ENCODE measurements at places on chromosomes 2 and 18.
A peak's percentile ranks its signal among the peaks of the same experiment; 100 is the strongest.

GRCh38 chr2:11768946-11769345 lies 22.5 kb downstream of the LPIN1 start:
- no peak for DNase-seq

- DNase-seq, result no peak
These were observed 27.7 kb upstream of the LYPD1 start for GRCh38 chr2:132697556-132698205.

DNA sequence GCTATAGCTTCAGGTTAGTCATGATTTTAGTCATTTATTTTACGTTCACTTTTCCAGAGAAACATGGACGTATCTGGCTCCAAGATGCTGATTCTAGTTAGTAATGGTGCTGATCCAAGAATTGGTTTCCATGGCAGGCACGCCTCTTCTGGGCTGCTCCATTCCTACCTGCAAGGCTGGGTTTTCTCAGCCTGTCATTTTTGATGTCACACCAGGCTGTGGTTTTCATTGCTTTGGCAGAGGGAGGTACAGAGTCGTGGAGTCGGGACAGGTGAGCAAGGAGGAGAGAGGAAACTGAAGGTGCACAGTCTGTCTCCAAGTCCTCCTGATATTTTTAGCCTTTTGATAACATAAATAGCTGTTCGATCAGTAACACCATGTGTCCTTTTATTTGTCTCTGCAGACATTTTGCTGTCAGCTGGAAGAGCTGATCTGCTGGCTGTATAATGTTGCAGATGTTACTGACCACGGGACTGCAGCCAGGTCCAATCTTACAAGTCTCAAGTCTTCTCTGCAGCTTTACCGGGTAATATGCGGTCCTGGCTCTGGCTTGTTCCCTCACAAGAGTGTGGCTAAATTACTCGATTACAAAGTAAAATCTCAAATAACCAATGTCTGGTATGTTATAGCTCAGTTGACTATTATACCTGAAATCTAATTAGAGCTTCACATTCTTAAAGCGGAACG lies 17.8 kb downstream of the CEP68 start:
- DNase-seq, result no peak

DNA sequence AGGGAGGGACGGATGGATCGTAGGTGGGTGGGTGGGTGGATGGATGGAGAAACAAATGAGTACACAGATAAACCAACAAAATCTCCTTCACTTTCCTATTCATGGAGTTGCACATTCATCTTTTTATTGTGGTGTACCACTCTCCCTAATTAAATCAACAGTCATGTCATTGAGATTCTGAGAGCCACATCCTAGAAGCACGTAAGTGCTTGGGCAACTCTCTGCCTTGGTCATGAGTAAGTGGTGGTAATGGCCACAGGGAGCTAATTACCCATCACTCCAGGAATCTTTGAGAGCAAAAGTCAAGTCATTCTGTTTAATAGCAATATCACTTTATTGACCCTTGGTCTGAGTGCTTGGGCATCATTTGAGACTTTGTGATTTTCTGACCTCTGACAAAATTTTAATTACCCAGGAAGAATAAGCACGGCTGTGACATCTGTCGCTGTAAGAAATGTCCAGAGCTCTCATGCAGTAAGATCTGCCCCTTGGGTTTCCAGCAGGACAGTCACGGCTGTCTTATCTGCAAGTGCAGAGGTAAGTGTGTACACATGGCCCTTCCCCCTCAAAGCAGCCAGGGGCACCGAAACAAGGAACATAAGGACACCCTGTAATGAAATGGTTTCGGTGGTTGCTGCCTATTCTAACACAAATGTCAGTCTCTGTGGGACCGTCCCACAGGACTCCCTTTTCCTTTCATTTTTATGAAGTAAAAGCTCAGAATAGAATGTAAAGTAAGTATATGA lies 85.9 kb downstream of the FEZ2 start:
- DNase-seq, result no peak

DNA sequence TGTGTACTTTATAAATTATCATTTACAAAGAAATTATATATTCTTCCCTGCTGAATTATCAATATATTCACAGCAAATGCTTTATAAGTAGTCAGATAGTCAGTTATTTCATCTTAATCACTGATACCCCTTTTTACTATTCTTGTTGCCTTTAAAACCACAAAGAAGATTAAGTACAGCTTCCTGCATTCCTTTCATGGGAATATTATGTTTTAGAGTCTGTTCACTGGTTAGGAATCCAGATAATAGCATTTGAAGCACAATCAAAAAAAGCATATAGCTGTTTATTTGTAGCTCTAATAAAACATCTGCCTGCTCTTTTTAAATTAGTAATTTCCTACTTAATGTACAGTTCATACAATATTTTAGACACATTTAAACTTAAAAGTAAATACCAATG lies 508.9 kb downstream of the FBXO15 start:
- DNase-seq, result no peak

DNA sequence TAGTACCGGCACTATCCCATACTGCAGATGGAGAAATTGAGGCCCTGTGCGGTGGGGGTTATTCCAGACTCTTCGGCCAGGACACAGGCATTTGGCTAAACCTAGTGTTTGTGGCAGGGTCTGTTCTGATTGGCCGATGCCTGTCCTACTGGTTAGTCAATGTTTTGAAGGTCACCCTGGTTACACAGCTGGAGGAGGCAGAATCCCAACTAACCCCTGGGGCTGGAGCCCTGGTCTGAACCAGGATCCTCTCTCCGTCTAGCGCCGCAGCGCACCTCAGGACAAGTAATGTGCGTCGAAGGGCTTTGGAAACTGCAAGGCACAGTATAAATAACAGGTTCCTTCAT lies 19.4 kb downstream of the TEX44 start:
- DNase-seq, result no peak

DNA sequence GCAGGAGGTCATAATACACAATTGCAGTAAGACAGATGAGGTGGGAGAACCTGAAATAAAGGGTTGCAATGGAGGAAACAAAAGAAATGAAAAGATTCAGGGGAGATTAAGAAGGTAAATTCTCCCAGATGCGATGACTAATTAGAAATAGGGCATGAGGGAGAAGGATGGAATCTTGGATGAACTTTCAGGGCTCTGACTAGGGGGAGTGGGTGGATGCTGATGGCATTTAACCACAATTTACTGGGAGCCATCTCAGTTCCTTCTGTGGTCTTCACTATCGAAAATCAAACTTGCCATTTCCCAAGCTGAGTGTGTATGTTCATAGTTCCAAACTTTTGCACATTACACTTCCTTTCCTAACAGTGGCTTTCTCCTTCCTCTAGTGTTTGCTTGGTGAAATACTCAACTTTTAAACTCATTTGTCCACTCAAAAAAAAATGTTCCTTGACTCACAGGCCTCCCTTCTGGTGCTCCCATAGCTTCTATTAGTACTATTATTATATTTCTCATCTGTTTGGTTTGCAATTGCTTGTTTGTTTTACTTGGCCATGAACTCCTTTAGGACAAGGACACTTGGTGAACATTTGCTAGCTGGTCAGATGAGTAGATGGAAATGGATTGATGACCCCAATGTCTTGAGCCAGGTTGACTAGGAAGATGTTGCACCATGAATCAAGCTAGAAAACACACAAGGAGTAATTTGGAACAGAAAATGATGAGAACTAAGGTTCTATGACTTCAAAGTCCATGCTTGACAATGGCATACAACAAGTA lies 178.5 kb downstream of the DIS3L2 start:
- no peak for DNase-seq

DNA sequence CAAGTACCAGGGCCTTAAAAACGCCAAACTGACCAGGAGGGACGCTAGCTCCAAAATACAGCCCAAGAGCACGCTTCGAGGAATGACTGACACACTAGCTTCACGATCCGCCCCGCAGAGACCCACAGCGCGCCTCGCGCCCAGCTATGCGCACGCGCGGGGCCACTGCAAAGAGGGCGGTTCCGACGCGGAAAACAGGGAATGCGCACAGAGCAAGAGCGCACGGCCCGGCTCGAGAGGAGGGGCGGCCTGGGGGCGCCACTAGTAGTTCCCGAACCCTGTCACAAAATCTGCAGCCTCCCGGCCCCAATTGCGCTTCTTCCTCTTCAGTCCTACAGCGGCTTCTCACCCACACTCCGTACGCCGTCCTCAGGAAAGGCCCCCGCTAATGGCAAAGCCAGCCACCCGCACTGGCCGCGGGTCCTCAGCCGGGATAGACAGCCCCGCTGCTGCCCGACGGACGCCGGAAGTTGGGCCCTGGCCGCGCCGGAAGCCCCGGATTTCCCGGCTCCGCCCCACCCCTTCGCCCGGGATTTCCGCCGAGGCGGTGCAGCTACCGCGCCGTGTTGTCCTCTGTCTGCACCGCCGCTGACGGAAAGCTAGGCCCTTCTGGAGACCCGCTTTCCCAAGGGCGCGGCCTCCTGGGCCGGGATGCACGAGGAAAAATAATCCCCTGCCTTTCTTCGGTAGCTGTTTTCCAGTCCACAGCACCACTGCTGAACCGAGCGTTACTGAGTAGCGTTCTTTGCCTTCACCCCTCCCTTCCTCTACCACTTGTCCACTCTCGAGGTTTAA lies at the start of gene HDHD2:
Gene HDHD2, minus strand, starts transcription at position 472 of the 795 bp plus-strand sequence. CDS start 14,061 bp downstream, outside the sequence.
- DNase-seq, result peak; percentile 53

DNA sequence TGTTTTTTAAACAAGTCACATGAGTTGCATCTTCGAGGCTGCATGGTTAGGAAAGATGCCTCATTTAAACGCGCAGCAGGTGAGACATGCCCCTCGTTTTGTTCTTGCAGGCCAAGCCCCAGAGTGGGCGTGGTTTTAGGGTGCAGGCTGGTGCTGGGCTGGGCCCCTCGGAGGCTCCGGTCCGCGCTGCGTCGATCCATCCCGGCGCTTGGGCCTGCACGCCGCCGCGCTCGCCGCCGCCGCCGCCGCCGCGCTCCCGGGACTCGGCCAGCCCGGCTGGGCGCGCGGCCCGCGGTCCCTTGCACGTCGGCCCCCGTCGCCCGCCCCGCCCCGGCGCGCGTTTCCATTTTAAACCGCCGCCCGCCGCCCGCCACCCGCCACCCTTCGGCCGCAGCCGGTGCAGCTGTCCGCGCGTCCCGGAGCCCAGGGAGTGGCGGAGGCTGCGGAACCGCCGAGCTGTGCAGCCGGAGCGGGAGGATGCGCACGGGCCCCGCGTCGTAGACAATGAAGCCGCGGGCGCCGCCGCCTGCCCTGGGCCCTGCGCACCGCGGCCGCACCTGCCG lies 175.5 kb downstream of the AGAP1 start:
- no peak for DNase-seq

DNA sequence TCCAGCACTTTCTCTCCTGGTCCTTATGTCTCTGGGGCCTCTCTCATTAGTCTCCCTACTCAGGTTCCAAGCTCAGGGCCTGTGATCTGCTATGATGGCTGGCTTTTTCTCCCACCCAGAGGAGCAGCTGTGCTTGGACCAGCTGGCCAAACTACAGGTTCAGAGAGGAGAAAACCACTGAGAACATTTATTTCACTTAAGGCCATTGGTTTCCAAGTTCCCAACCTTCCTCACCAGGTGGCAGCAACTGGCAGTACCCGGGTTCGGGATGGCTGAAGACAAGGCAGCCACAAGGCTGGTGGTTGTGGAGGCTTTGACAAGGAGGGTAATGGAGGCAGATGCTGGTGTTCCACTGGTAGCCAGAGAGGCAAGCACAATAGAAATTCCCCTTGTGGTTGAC lies 29.9 kb upstream of the SELENOI start:
- DNase-seq, result no peak

GRCh38 chr2:86556508-86556907 lies 6.7 kb downstream of the CHMP3 start:
- DNase-seq, result no peak

- peak; percentile 12 for DNase-seq
These were observed 821 bp upstream of the EPHA4 start for GRCh38 chr2:221572821-221573429.

DNA sequence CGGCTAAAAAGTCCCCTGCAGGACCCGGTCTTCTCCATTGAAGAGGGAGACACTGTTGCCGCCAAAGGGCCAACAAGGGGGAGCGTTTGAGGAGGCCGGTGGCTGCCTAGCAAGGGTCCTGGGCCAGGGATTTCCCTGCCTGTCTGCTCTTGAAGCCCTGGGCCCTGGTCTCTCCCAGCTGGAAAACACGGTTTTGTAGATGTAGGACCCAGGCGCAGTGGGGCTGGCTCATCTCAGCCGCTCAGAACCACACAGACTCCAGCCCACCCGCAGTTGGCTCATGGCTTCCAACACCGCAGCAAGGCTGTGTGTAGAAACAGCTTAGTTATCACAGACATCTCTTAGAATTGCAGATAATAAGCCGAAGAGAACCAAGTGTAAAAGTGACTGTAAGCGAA lies 57.1 kb upstream of the TWIST2 start:
- no peak for DNase-seq

DNA sequence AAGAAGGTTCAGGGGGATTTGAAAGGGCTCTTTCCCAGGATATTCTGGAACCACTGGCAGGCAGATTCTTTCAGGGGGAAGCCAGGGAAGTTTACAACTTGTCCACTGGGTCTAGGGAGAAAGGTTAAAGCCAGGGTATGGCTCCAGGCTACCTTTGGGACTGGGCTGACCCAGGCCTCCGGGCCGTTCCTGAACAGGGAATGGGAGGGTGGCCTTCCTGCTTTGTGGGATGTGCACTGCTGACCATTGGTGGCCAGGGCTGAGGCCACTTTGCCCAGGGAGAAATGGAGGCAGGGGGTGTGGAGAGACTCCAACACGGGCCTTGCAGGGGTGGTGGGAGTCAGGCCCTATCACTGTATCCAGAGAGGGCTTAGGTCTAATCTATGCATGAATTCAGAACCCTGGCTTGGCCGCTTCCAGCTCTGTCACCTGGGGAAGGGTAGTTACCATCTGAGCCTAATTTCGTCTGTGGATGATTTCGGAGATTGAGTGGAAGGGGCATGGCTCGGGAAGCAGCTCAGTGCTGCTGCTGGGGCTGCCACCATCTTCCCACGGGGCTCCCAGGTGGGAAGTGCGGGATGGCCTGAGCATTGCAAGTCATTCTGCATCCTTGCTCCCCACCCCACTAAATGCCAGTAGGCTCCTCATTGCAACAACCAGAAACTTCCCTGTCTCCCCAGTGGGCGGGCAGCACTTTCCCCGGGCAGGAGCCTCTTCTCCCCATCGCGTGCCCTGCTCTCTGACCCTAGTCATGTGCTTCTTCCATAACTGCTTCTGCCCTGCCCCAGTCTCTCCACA lies 57.1 kb upstream of the OTOF start:
- no peak for DNase-seq

DNA sequence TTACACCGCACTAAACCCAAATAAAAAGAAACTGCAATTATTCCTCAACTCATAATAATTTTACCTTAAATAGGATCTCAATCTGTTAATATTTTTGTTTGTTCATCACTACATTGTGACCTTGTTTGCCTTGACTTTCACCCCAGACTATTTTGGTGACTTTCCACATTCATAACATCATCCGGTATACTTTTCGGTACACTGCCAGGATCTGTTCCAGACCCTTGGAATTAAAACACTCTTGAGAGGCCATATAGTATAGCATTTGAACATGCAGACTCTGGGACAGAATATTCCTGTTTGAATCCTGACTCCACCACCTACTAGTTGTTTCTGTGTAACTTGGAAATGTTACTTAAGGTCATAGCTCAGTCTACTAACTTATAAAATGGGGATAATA lies 577.4 kb downstream of the METTL4 start:
- DNase-seq, result no peak

DNA sequence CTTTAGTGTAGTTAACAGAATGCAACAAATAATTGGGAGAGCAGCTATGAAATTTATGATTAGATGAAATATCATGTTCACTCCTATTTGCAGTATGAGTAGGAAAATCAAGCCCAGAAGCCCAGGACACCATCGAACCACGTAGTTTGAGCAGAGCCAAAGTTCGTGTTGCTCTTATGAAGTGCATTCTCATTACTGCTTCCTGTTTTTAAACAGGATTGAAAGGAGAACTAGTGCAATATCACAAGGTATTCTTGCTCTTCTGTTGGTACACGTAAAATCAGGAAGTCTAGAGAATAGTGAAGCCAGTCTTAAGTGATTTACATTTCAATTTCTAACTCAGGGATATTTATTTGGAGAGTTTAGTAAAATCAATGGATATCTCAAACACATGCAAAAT lies 21.1 kb downstream of the ARHGAP15 start:
- DNase-seq, result no peak

All from activated CD4-positive, alpha-beta T cell treated with anti-CD3 and anti-CD28 coated beads for 1 hour (primary cell).